Effector memory CD8-positive, alpha-beta T cell (primary cell): ENCODE measurements at places on chromosomes 16 and 17.

DNA sequence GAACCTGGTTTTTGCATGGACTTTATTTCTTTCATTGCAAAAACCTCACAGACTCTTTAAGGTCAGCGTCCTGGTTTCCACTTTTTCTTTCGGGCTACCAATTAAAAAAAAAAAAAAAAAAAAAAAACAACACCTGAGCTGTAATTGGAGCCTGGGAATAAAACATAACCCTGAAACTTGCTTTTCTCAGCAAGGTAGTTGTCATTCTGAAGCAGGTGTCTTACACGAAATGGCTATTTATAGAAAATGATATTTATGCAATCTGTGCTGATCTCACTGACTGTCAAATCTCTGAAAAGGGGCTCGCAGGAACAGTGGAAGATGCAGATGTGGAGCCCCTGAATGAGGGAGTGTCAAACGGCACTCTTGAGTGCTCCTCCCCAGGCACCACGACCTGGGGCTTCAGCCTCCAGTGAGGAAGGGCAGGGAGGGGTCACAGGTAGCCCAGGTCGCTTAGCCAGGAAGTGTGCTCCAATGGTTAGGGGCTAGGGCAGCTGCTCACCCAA is 10.4 kb upstream of the COTL1 start:
- no peak overlapping the region for H3K27ac ChIP-seq
- peaks cover 5% of the 10 kb centered on the region for H3K27me3 ChIP-seq
- no peaks in the 10 kb centered on the region for H3K36me3 ChIP-seq

DNA sequence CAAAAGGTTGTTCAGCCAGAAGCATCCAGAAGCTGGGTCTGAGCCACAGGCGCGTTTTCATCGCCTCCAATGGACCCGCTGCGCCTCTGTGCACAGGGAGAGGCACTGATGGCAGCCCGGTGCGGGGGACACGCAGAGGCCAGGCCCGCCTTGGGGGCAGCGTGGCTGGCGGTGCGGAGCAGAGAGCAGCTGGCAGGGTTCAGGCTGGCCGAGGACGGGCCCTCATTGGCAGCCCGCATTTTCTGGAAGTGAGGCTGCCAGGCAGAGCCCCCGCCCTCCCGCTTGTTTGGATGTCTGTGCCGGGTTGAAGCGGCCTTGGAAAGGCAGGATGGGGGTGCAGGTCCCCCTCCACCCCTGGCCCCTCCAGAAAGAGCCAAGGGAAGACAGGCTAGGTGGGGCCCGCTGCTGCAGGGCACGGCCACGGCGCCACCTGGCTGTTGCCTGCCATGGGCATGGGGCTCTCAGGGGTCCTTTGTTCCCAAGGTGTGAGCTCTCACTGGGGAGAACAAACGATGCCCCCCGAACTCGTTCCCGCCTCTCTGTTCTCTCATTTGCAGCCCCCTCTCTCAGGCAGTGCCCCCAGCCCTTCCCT is 18.8 kb downstream of the GSE1 start:
- no peaks in the 10 kb centered on the region for H3K27me3 ChIP-seq
- no peak for DNase-seq
- peaks cover 31% of the 10 kb centered on the region for H3K4me1 ChIP-seq
- no peak overlapping the region for H3K4me3 ChIP-seq
- peaks cover 10% of the 10 kb centered on the region for H3K36me3 ChIP-seq

DNA sequence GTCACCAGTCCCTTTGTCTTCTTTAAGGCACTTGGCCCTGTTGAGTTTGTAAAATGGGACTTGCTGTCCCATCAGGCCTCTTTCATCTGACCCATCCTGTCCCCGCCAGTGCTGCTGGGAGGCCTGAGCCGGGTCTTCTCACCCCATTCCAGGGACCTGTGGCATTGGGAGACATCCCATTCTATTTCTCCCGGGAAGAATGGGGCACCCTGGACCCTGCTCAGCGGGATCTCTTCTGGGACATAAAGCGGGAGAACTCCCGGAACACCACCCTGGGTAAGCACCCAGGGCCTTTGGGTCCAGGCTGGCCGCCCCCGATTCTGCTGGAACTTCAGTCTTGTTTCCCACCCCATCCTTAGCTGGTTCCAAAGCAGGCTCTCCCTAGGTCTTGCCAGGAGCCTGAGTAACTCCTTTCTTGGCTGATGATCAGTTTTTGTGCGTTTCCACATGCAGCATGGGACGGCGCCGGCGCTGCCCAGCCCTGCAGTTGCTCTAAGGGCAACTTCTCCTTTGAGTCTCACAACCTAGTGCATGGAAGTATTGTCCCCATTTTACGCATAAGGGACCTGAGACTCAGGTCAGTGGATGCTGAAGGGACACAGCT is 4.1 kb downstream of the ZNF213 start:
- DNase-seq = no peak
- peaks cover 17% of the 10 kb centered on the region for H3K4me1 ChIP-seq
- peaks cover 29% of the 10 kb centered on the region for H3K36me3 ChIP-seq
- no peak overlapping the region for H3K27ac ChIP-seq
- H3K27me3 ChIP-seq = no peaks in the 10 kb centered on the region
- H3K4me3 ChIP-seq = no peak overlapping the region

DNA sequence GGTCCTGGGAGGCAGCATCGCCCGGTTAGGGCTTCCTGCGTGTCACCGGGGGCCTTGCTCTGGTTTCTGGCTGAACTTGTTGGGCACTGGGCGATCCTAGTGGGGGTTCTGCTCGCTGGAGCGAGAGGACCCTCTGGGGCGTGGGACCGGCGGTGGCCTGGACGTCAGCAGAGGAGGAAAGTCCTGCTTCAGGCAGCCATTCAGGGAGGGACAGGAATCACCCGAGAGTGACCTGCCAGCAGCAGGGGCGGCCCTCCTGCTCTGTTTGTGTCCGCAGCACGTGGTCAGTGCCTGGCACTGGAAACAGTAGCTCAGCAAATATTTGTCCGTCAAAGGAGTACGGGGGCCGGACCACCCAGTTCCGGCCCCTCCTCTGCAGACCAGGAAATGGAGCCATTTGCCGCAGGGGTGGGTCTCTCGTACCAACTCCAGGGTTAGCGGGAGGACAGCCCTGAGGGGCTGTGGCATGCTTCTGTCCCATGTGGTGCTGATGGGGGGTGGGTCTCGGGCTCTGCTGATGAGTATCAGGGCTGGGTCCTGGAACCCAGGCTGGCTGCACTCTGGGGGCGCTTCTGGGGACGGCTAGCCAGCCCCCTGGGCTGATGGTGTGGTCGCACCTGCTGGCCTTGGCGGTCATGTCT is 48.3 kb downstream of the BAIAP2 start:
- peaks cover 12% of the 10 kb centered on the region for H3K36me3 ChIP-seq
- no peak overlapping the region for H3K4me3 ChIP-seq
- H3K4me1 ChIP-seq = peaks cover 15% of the 10 kb centered on the region

GRCh38 chr17:4547118-4547906 is 7.9 kb downstream of the MYBBP1A start:
- no peak for DNase-seq
- peaks cover 2% of the 10 kb centered on the region for H3K4me1 ChIP-seq
- H3K36me3 ChIP-seq = peaks cover 52% of the 10 kb centered on the region
- peak overlapping the region; percentile 35 for H3K27ac ChIP-seq
- H3K27me3 ChIP-seq = no peaks in the 10 kb centered on the region

- no peak for DNase-seq
- H3K36me3 ChIP-seq = peaks cover 37% of the 10 kb centered on the region
- peaks cover 100% of the 10 kb centered on the region for H3K27me3 ChIP-seq
Observed at GRCh38 chr17:48725288-48726064, 2.5 kb downstream of the PRAC2 start.

- no peak overlapping the region for H3K4me3 ChIP-seq
- H3K4me1 ChIP-seq = peaks cover 21% of the 10 kb centered on the region
- no peaks in the 10 kb centered on the region for H3K27me3 ChIP-seq
- H3K27ac ChIP-seq = no peak overlapping the region
Observed at GRCh38 chr16:53745753-53746266, 41.9 kb downstream of the FTO start.

DNA sequence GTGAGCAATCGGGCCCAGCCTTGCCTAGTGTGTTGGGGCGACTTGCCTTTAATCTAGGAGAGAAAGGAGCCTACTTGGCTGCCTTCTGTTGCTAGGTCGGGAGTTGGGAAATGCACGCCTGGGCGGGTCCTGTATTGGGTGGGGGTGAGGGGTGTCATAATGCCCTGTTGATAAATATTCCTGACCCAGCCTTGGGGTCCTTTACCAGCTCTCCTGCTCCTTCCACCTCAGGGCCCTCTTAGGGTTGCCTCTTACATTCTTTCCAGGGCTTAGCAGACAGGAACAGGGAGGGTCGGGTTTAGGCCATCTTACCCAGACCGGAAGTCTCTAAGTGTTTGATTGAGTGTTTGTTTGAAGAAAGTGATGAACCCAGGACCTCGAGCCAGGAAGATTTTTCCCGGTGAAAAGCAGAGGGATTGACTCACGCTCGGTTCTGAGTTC is 112.9 kb downstream of the SEC14L1 start:
- no peak overlapping the region for H3K27ac ChIP-seq
- H3K4me3 ChIP-seq = no peak overlapping the region
- DNase-seq = no peak
- no peaks in the 10 kb centered on the region for H3K4me1 ChIP-seq
- no peaks in the 10 kb centered on the region for H3K36me3 ChIP-seq
- H3K27me3 ChIP-seq = peaks cover 30% of the 10 kb centered on the region

- H3K36me3 ChIP-seq = no peaks in the 10 kb centered on the region
- no peaks in the 10 kb centered on the region for H3K27me3 ChIP-seq
- no peak overlapping the region for H3K27ac ChIP-seq
- no peak overlapping the region for H3K4me3 ChIP-seq
- DNase-seq = no peak
Observed at GRCh38 chr17:72183194-72183685, 62.4 kb downstream of the SOX9 start.

GRCh38 chr17:38871247-38872015 is 1.6 kb downstream of the LASP1 start:
- DNase-seq = peak; percentile 50
- no peaks in the 10 kb centered on the region for H3K27me3 ChIP-seq
- H3K27ac ChIP-seq = peak overlapping the region; percentile 100
- peak overlapping the region; percentile 99 for H3K4me3 ChIP-seq

DNA sequence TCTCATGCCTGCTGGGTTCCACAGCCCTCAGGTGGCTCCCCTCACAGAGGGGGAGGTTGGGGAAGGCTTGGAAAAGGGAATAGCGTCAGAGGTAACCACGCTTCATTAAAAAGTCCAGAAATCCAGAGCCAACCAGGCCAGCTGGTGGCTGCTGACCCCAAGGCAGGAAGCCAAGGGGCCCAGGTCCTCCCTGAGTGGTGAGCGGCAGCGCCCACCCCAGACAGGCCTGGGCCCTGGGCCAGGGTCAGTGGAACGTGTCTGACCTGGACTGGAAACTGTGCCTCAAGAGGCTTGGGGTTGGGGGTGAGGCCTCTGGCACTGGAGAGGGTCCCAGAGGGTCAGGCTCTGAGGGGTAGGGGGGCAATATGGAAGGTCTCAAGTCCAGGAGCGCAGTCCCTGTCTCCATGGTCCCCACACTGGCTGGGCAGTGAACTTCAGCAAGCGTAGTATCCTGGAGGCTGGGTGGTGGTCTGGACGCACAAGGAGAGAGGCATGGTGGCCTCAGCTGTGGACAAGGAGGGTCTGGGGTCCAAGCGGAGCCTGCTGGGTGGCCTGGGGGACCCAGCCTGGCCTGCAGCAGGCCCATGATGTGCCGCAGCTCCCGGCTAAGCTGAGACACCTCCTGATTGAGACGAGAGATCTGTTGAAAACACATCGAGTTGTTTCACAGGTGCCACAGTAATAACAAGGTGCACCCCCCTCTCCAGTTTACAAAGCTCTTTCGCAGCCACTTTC is 5.2 kb upstream of the RAB5C start:
- H3K27ac ChIP-seq = no peak overlapping the region
- no peak overlapping the region for H3K4me3 ChIP-seq
- peaks cover 12% of the 10 kb centered on the region for H3K36me3 ChIP-seq
- H3K4me1 ChIP-seq = peaks cover 5% of the 10 kb centered on the region
- DNase-seq = no peak

GRCh38 chr16:89410322-89410721 is 80.0 kb downstream of the ANKRD11 start:
- DNase-seq = no peak
- H3K27me3 ChIP-seq = no peaks in the 10 kb centered on the region
- H3K36me3 ChIP-seq = peaks cover 68% of the 10 kb centered on the region
- peak overlapping the region; percentile 95 for H3K27ac ChIP-seq
- H3K4me1 ChIP-seq = peaks cover 80% of the 10 kb centered on the region
- H3K4me3 ChIP-seq = peak overlapping the region; percentile 71

DNA sequence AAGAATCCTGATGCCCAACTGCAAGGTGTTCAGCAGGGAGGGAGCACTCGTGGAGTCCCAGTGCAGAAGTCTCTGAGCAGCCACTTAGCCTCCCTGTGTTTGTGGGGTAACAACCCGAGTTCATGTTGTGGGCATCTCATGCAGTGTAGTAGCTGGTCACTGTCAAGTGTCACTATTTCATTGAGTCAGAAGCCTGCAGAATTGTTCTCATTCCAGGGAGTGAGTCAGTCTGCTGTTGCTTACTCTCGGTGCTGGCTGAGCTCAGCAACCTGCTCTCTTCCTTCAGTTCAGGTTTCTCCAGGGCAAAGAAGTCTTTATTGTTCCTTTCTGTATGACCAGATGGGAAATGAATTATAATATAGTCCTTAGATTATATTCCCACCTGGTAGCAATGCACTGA is 24.1 kb downstream of the HMOX2 start:
- no peak overlapping the region for H3K4me3 ChIP-seq
- H3K4me1 ChIP-seq = peaks cover 81% of the 10 kb centered on the region
- no peaks in the 10 kb centered on the region for H3K27me3 ChIP-seq
- DNase-seq = no peak
- H3K27ac ChIP-seq = peak overlapping the region; percentile 12

- H3K27ac ChIP-seq = no peak overlapping the region
- peak; percentile 33 for DNase-seq
- peaks cover 18% of the 10 kb centered on the region for H3K4me1 ChIP-seq
- peak overlapping the region; percentile 27 for H3K4me3 ChIP-seq
Observed at GRCh38 chr16:89924297-89924924, 1.3 kb downstream of the TUBB3 start.

- peaks cover 9% of the 10 kb centered on the region for H3K4me1 ChIP-seq
- no peak overlapping the region for H3K4me3 ChIP-seq
- no peaks in the 10 kb centered on the region for H3K36me3 ChIP-seq
- H3K27ac ChIP-seq = no peak overlapping the region
- no peak for DNase-seq
- H3K27me3 ChIP-seq = peaks cover 3% of the 10 kb centered on the region
Observed at GRCh38 chr17:36761203-36761950, 160.0 kb downstream of the MRM1 start.

DNA sequence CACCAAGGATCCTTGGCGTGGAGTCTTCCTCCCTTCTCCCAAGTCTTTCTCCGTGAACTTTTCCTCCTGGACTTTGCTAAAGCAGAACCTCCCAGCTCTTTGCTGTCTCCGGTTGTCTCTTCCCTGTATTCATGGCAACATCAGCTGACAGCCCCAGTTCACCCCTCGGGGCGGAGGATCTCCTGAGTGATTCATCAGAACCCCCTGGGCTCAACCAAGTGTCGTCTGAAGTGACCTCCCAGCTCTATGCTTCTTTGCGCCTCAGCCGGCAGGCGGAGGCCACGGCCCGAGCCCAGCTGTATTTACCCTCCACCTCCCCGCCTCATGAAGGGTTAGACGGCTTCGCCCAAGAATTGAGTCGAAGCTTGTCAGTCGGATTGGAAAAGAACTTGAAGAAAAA is 943 bp downstream of the CNTROB start:
- H3K27ac ChIP-seq = peak overlapping the region; percentile 93
- H3K4me3 ChIP-seq = peak overlapping the region; percentile 88
- H3K27me3 ChIP-seq = no peaks in the 10 kb centered on the region
- peaks cover 31% of the 10 kb centered on the region for H3K36me3 ChIP-seq
- H3K4me1 ChIP-seq = peaks cover 45% of the 10 kb centered on the region
